Activated CD8-positive, alpha-beta memory T cell treated with anti-CD3 and anti-CD28 coated beads, Interleukin-2, amount 10 ng/mL, durations not matched to agents 7 days and 5 days (primary cell): ENCODE measurements at places on chromosomes 6 and 20.
A peak's percentile ranks its signal among the peaks of the same experiment; 100 is the strongest.

- DNase-seq = no peak
- no peaks in the 10 kb centered on the region for H3K4me1 ChIP-seq
- no peaks in the 10 kb centered on the region for H3K36me3 ChIP-seq
- H3K4me3 ChIP-seq = no peak overlapping the region
- H3K27ac ChIP-seq = no peak overlapping the region
- H3K27me3 ChIP-seq = peaks cover 7% of the 10 kb centered on the region
Observed at GRCh38 chr20:48155268-48155667, 370.0 kb upstream of the SULF2 start.

- H3K27me3 ChIP-seq = peaks cover 6% of the 10 kb centered on the region
- H3K36me3 ChIP-seq = no peaks in the 10 kb centered on the region
- H3K27ac ChIP-seq = no peak overlapping the region
- peaks cover 1% of the 10 kb centered on the region for H3K4me1 ChIP-seq
- no peak for DNase-seq
- no peak overlapping the region for H3K4me3 ChIP-seq
Observed at GRCh38 chr20:2305029-2305428, 9.2 kb downstream of the TGM3 start.

DNA sequence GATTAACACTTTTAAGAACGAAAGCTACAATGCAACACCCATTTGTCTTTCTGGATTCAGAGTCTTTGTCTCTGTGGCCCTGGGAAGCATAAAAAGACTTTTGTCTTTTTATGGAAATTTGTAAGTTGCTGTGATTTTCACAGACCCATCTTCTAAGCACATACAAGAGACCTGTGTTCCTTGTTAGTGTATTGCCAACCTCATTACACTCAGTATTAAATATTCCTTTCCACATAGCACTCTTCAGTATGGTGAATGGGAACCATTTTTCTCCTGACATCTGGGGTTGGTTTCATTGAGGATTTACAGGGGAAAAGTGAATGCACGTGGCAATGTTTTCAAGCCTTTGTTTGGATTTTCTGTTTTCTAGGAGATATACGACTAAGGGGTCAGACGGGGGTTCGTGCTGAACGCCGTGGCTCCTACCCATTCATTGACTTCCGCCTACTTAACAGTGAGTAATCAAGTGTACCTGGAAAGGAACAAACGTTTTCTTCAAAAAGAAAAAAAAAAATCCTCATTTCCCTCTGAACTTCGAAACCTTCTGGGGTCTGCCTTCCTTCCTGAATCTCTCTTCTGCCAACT lies 141.7 kb downstream of the MTFR2 start:
- no peak overlapping the region for H3K4me3 ChIP-seq
- H3K27ac ChIP-seq = no peak overlapping the region
- DNase-seq = no peak
- H3K4me1 ChIP-seq = no peaks in the 10 kb centered on the region
- no peaks in the 10 kb centered on the region for H3K36me3 ChIP-seq

- no peaks in the 10 kb centered on the region for H3K27me3 ChIP-seq
- H3K36me3 ChIP-seq = peaks cover 49% of the 10 kb centered on the region
- H3K27ac ChIP-seq = peak overlapping the region; percentile 86
- peaks cover 57% of the 10 kb centered on the region for H3K4me1 ChIP-seq
- peak overlapping the region; percentile 99 for H3K4me3 ChIP-seq
- peak; percentile 89 for DNase-seq
Observed at GRCh38 chr6:41940759-41941279, 789 bp downstream of the CCND3 start.

DNA sequence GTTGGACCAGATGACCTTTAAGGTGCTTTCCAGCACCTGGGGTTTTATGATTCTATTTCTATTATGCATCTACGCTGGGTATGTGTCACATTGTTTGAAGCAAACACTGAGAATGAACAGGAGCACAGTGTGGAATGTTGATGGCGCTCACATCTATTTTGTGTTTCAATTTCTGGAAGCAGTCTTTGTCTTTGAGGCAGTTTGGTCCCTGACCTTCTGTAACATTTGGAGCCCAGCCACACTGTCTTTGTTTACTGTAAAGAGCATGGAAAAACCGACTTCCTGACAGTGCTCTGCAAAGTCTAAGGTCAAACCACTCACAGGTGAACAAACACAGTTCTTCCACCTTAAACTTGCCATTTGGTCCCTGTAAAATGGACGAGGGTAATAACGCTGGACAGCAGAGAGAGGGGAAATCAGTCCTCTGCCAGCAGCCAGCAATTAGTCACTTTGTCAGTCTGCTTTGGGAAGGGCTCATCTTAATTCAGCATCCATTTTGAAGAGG lies 155.5 kb downstream of the PRL start:
- H3K27ac ChIP-seq = no peak overlapping the region
- peaks cover 14% of the 10 kb centered on the region for H3K27me3 ChIP-seq
- no peaks in the 10 kb centered on the region for H3K36me3 ChIP-seq

DNA sequence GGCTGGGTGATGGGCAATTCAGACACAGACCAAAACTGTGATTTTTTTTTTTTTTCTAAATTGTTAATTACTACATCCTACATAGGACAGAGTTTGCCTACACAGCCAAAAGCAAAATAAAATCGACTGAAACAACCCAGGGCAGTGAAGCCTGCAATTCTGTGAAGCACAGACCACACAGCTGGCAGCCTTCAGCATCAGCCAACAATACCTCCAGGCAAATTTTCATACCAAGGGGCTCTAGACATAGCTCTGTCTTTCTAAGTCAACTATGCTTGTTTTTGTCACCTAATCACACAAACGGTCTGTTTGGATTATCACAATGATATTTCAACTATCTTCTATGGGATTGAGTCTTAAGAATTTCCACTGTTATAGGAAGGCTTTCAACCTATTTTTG lies 17.6 kb downstream of the RMND1 start:
- H3K4me1 ChIP-seq = no peaks in the 10 kb centered on the region
- H3K27ac ChIP-seq = no peak overlapping the region
- no peak overlapping the region for H3K4me3 ChIP-seq
- H3K27me3 ChIP-seq = no peaks in the 10 kb centered on the region

DNA sequence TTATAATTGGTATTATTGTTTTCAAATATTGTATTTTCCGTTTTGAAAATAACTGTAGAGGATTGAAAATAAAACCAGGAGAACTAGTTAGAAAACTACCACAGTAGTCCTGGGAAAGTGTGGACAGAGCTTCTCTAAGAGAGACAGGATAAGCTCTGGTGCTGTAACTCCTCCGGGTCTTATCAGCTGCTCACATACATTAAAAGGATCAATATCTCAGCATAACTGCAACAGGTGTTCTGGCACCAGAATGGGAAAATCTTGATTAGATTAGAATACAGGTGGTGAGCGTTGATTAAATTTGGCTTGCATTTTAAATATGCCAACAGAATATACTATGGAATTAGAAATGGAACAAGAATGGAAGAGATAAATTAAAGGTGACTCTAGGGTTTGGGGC lies 1138.9 kb upstream of the ADGRB3 start:
- no peaks in the 10 kb centered on the region for H3K4me1 ChIP-seq
- DNase-seq = no peak
- no peak overlapping the region for H3K27ac ChIP-seq
- H3K27me3 ChIP-seq = no peaks in the 10 kb centered on the region
- no peak overlapping the region for H3K4me3 ChIP-seq

GRCh38 chr20:64247970-64248841 lies 7.3 kb upstream of the PCMTD2 start:
- peaks cover 24% of the 10 kb centered on the region for H3K27me3 ChIP-seq
- no peaks in the 10 kb centered on the region for H3K36me3 ChIP-seq
- no peak for DNase-seq
- no peak overlapping the region for H3K4me3 ChIP-seq
- H3K27ac ChIP-seq = no peak overlapping the region
- H3K4me1 ChIP-seq = no peaks in the 10 kb centered on the region

DNA sequence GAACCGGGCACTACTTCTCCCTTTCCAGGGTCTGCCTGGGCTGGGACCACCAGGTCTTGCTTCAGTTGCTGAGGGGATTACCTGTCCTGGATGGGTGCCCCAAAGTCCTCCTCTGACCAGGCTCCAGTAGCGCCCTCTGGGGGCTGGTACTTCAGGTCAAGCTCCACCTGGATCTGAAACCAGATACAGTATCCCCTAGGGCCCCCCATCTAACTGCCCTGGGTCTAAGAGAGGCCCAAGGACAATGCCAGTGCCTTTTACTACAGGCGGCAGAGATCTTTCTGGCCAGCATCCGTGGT lies 11.2 kb upstream of the SPAG4 start:
- peaks cover 10% of the 10 kb centered on the region for H3K4me1 ChIP-seq
- H3K36me3 ChIP-seq = no peaks in the 10 kb centered on the region
- H3K4me3 ChIP-seq = no peak overlapping the region
- DNase-seq = no peak
- no peak overlapping the region for H3K27ac ChIP-seq

GRCh38 chr20:30506100-30506499 lies 751.4 kb upstream of the DEFB115 start:
- H3K27me3 ChIP-seq = no peaks in the 10 kb centered on the region
- H3K4me1 ChIP-seq = no peaks in the 10 kb centered on the region
- no peaks in the 10 kb centered on the region for H3K36me3 ChIP-seq
- no peak overlapping the region for H3K4me3 ChIP-seq
